ENCODE measurements at places on chromosomes 3 and 15.

GRCh38 chr3:172155897-172156585 lies 116.7 kb downstream of the FNDC3B start:
- no peak for DNase-seq

DNA sequence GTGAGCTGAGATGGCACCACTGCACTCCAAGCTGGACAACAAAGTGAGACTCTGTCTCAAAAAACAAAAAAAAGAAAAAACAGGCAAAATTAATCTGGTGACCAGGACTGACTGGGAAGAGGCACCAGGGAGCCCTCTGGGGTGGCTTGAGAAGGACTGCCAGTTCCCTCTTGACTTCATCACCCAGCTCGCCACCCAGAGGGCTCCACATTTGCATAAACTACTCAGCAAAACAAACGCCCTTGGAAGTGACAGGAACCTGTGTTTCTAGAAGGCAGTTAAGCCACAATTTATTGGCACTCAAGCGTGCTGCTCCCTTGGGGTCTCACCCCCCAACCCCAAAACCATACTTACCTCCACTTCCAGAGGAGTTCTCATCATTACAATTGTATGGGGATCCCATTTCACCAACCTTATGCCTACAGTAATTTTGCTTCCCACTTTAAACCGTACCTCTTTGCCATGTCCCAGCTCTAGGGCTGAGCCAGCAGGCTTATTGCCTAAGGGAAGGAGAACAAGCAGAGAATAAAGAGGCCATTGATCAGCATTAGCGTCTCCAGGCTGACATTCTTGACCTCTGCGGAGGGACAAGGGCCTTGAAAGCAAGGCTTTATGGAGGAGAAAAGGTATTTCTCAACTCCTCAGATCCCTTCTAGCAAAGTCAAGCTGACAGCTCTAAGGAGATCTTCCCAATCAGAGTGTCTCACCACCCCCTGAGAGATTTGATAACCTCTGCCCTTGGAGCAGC lies 357.4 kb downstream of the SHQ1 start:
- DNase-seq, result no peak

GRCh38 chr3:42055291-42055690 lies 35.9 kb upstream of the TRAK1 start:
- no peak for DNase-seq

DNA sequence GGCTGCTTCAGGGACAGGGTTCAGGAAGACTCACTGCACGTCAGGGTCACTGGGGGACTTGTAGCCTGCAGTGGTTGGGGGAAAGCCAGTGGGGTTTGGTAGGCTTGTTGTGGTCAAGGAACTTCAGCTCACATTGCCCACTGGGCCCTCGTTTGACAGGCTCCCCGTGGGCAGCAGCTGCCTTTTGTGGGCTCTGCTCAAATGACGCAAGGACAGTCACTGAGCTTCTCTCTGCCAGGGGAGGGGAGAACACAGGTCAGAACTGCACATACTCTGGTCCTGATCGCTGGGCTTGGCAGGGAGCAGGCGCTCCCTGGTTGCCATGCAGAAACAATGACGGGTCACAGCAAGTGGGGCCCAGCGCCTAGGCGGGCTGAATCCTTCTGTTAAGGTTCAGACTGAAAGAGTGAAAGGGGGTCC lies 45.5 kb downstream of the FAM174B start:
- no peak for DNase-seq

GRCh38 chr15:90540768-90541167 lies 11.0 kb downstream of the CRTC3 start:
- DNase-seq, result no peak

DNA sequence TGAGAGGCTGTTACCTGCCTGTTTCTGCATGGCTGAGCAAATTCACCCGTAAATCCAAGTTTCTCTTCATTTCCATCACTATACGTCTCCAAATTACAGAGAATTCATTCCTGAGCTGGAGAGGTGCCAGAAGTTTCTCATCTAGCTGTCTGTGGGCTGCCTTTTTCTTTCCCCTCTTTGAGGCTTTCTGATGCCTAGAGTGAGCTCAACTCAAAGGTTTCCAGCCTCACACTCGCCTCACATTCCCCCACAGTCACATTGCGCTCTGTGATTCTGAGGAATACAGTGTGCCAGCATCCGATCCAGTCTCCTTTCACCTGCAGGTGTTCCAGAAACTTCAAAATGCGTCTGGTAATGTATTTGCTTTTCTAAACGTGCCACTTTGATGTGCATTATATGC lies 267.2 kb downstream of the MFSD1 start:
- no peak for DNase-seq

GRCh38 chr15:47720555-47720954 lies 3.2 kb downstream of the SEMA6D start:
- DNase-seq, result no peak

- no peak for DNase-seq
These were observed 44.7 kb downstream of the TCF12 start for GRCh38 chr15:56963126-56963525.

GRCh38 chr3:159941038-159942000 lies 47.3 kb upstream of the IL12A start:
- DNase-seq, result no peak

- DNase-seq, result no peak
These were observed 9.4 kb upstream of the MED12L start for GRCh38 chr3:151075869-151076562.

DNA sequence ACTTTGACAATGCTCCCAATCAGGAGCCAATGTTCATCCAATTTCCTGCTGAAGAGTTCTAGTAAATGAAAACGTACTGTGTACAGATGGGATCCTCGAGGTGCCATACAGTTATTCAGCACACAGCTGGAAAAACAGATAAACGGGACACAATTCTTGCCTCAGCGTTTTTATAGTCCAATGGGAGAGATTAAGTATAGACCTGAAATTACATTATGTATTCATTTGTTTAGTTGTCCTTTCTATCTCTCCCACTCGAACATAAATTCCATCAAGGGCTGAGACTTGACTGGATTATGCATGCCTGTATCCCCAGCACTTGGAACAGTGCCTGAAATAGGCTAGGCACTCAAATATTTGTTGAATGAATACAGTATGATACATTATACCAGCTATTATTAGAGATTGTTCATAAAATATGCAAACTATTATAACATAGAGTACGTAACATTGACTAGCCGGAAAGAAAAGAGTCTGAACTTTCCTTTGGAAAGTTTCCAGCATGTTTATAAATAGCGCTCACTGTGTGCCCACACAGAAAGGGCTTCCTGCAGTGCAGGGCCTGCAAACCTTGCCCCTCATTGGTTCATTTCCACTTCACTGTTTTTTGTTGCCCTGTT lies 27.4 kb upstream of the SNTN start:
- DNase-seq, result no peak

DNA sequence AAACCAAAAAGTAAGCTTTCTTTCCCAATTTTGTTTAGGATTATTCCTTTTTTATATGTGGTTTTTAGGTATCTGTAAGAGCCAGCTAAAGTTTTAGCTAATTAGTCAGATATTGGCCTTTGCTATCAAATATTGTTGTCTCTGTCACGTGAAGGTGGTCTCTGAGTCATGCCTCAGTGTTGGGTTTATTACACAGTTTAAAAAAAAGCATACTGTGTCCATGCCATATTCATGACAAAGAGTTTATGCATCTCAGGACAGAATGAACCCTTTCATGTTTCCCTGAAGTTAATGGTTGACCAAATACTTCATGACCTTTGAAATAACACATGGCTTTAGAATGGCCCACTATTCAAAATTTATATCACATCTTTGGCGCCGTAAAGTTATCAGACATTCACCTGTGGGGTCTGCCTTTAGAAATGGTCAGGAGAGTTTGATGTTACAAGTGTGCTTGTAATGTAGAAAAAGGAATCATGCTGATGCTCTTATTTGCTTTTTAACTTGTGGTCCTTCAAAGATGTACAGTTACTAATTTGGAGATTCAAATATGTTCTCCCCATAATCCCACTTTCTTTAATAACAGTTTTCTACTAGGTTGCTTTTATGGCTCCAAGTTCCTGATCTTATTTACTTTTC lies 101.5 kb downstream of the MYRIP start:
- no peak for DNase-seq

DNA sequence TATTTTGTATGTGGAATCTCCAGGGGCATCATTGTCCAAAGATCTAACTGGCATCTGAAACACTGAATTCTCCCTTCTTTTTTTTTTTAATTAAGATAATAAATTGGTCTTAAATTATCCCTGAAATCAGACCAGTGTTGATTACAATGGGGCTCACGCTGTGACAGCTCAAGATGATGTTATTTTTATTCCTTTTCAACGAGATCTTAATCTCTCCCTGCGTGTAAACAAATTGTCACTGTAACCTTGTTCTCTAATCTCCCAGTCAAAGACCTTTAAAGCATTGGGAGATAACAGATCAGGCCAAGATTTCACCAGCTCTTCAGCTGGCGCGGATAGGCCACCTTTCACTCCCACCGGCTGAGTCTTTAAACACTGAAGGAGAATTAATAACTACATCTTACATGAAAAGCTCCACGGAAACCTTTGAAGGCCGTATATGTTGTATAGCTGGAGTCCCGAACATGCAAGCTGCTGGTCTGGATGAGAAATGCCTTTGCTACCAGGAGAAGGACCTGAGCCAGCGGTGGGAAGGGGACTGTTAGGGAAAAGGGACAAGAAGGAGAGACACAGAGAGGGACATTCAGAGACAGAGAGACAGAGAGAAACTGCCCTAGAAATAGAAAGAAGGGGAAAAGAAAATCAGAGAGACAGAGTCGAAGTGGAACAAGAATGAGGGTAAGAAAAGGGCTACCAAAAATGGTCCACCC lies 418.8 kb upstream of the NR2F2 start:
- DNase-seq, result no peak

- DNase-seq, result no peak
These were observed 367.9 kb upstream of the PROK2 start for GRCh38 chr3:72152551-72153476.

DNA sequence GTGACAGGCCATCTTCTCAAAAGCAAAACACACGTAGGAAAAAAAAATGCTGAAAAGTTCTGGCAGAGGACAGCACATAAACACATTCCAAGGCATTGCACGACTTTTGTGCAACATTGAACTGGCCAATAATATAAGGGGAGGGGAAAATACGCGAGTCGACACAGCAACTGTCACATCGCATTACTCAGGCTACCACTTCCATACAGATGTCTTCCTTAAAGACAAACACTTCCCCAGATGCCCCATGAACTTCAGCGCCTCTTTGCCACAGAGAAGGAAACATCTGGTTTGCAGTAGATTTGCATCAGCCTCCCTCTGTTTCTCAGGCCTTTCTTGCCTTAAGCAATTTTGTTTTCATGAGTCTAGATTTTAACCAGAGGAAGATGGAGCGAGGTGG lies 144.4 kb upstream of the IGF1R start:
- no peak for DNase-seq

DNA sequence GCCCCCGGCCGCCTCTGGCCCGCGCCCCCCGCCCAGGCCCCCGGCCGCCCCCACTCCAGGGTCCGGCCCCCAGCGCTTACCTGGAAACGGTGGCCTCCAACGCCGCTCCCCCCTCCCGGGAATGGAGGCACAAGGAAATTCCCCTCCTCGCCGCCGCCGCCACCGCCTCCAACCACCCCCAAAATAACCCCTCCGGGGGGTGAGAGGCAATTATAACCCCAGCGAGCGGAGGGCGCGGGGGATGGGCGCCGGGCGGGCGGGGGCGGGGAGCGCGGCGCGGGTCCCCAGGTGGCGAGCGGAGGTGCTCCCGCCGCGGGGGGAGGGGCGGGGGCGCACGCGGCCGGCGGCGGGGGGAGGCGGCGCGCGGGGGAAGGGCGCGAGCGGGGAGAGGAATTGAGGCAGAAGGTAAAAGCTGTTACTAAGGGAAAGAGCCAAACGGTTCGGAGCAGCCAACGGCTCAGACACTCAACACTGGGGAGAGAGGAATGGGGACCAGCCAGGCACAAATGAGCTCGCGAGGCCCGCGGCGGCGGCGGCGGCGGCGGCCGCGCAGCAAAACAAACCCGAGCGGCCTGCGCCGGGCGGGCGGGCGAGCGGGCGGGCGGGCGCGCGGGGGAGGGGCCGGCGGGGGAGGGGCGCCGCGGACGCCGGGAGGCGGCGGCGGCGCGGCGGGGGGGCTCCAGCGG lies at the start of gene TBL1XR1:
TSS of gene TBL1XR1 (minus strand) at position 442 of the 686 bp plus-strand sequence. CDS start 132,505 bp downstream, outside the sequence.
- DNase-seq, result peak; percentile 78

GRCh38 chr3:23659274-23659673 lies 146.5 kb upstream of the UBE2E1 start:
- no peak for DNase-seq

DNA sequence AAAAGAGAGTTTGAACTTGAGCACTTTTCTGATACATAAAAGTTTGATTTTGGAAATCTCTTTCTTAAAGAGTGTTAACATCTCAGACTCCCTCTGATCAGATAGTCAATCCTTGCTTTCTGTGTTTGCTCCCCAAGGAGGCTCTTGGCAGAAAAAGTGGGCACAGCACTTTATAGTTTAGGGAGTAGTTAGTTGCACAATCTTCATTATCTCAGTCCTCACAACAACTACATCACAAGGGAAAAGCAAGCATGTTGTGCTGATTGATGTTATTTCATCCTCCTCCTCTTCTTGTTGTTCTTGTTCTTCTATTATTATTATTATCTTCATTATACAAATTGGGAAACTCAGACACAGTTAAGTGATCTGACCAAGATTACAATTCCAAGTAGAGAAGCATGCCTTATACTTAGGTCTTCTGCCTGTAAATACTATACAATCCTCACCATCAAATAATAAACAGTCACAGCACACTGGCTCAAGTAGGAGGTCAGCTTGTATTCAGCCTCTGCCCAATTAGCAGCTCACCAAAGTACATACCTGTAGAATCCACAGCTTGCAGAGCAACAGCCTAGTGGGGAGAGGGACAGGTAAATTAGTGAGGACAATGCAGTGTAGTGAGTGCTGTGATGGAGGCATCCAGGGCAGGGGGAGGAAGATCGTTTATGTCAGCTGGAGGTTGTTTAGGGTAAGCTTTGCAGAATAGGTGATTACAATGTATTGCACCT lies 304.1 kb upstream of the MME start:
- DNase-seq, result no peak

DNA sequence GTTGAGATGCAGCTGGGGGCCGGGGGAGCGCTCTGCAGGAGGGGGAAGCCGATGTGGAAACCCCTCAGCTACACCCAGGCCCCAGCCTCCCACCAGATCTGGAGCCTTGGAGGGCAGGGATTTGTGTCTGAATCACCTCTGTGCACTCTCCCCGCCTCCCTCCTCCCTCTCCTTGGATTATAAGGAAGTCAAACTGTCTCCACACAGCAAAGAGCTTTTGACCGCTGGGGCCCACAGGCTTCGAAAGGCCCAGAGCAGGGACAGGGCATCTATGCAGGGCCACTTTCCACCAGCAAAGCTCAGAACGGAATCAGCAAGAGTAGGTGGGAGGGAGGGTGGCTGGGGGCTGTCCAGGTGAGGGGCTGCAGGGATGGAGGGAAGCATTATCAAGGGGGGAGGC lies 68.9 kb downstream of the IQSEC1 start:
- DNase-seq, result no peak

Data from activated naive CD4-positive, alpha-beta T cell treated with anti-CD3 and anti-CD28 coated beads, Interleukin-2, amount 50 U/mL, for 72 hours (primary cell).